Naive thymus-derived CD8-positive, alpha-beta T cell (primary cell): ENCODE measurements at places on chromosomes 6 and 20.

DNA sequence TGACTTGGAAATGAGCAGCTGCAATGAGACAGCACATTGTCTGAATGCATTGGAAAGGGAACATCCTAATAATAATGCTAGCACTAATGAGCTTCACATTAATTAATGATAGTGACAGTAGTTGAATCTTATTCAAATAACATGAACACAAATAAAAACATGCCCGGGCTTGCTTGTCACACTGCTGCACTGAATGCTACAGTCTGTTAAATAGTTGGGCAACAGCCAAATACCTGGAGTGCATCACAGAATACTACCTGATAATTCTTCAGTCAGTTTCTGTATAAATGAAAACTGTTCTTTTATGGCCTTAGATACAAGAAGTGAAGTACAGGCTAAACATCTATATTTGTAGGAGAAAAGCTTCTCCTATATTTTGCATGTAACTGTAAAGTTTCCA lies 458.7 kb downstream of the RNF144B start:
- DNase-seq = no peak
- H3K27ac ChIP-seq = no peak overlapping the region
- H3K4me3 ChIP-seq = no peak overlapping the region
- no peaks in the 10 kb centered on the region for H3K4me1 ChIP-seq

DNA sequence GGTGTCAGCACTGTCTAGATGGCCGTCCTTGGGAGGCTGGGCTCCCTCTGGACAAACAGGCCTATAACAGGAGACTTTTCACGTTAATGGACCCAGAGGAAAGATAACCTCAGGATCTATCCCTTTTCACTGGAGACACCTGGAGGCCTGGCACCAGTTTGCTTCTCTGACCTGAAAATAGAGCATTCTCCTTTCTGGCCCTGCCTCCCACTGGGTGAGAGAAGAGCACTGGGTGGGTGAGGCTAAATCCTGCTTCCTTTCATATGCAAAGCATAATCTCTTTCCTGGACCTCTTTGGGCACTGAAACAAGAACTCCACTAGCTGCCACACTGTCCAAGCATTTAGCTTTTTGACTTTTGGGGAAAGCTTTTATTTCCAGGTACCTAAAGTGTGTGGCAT lies 78.3 kb downstream of the FOXO3 start:
- peaks cover 4% of the 10 kb centered on the region for H3K36me3 ChIP-seq
- H3K4me3 ChIP-seq = no peak overlapping the region
- H3K4me1 ChIP-seq = peaks cover 49% of the 10 kb centered on the region
- no peak overlapping the region for H3K27ac ChIP-seq
- no peak for DNase-seq

- H3K4me3 ChIP-seq = no peak overlapping the region
- H3K36me3 ChIP-seq = no peaks in the 10 kb centered on the region
- no peak overlapping the region for H3K27ac ChIP-seq
- H3K27me3 ChIP-seq = no peaks in the 10 kb centered on the region
Observed at GRCh38 chr20:13025181-13025580, 16.4 kb downstream of the SPTLC3 start.

GRCh38 chr6:43129434-43130194 lies 41.5 kb upstream of the SRF start:
- H3K27ac ChIP-seq = no peak overlapping the region
- no peak overlapping the region for H3K4me3 ChIP-seq
- no peaks in the 10 kb centered on the region for H3K4me1 ChIP-seq
- no peak for DNase-seq
- peaks cover 1% of the 10 kb centered on the region for H3K27me3 ChIP-seq

DNA sequence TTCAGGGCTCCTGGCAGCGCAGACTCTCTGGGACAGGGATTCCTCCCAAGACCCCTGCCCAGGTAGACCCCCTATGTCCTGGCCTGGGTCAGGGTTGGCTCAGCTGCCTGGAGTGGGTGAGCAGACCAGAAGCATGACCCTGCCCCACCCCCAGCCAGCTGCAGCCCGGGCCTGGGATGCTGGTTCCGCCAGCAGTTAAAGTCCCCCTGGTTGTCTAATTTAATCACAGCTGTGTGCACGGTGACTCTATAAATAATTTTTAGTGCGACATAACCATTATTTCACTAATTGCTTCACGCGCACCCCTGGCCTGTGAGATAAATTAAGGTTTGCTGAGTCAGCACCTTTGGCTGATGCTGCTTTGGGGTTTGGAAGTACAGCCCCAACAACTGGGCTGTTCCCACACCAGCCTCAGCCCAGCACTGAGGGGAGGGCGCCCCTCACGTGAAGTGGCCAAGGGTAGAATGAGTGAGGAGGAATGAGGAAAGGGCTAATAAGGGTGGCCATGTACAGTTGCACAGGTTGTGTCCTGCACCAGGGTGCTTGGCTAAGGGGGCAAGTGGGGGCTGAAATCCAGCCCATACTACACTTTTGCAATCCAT lies 26.1 kb upstream of the CDH22 start:
- H3K27me3 ChIP-seq = peaks cover 26% of the 10 kb centered on the region
- no peaks in the 10 kb centered on the region for H3K4me1 ChIP-seq
- no peak overlapping the region for H3K4me3 ChIP-seq
- H3K36me3 ChIP-seq = no peaks in the 10 kb centered on the region
- no peak for DNase-seq

- H3K4me3 ChIP-seq = no peak overlapping the region
- no peak for DNase-seq
- no peak overlapping the region for H3K27ac ChIP-seq
- H3K27me3 ChIP-seq = no peaks in the 10 kb centered on the region
Observed at GRCh38 chr20:63686492-63687321, 9.7 kb upstream of the TNFRSF6B start.

DNA sequence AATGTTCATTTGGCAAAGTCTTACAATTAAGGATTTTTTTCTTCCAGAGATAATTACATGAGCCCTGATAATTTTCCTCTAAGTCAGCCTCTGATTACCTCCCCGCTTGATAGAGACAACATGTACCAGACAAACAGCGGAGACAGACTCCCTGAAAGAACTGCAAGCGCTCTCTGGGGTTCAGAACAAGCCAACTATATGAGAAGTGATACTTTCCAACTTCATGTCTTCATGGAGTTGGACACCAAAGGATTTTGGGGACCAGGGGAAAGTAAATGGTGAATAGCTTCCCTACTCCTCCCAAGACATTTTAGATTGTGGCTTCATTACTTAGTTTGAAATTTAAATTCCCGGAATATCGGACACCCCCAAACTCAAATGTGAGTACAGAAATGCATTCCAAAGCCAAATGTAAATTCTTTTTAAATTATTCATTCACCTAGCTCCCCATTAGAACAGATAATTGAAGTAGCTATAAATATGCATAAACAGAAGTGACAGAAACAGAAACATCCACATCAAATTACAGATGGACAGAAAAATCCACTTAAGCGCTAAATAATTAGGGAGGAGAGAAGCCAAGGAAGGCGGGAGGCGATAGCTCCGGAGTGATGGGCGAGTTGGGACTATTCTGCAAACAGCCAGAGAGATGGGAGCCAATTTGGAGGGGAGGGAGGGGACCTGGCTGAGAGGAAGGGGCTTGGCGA lies 129.7 kb upstream of the AKAP12 start:
- H3K36me3 ChIP-seq = no peaks in the 10 kb centered on the region
- H3K27me3 ChIP-seq = peaks cover 10% of the 10 kb centered on the region
- no peak overlapping the region for H3K27ac ChIP-seq

- DNase-seq = no peak
- no peaks in the 10 kb centered on the region for H3K27me3 ChIP-seq
- no peak overlapping the region for H3K27ac ChIP-seq
- no peak overlapping the region for H3K4me3 ChIP-seq
Observed at GRCh38 chr6:114523508-114523907, 180.7 kb upstream of the HS3ST5 start.

DNA sequence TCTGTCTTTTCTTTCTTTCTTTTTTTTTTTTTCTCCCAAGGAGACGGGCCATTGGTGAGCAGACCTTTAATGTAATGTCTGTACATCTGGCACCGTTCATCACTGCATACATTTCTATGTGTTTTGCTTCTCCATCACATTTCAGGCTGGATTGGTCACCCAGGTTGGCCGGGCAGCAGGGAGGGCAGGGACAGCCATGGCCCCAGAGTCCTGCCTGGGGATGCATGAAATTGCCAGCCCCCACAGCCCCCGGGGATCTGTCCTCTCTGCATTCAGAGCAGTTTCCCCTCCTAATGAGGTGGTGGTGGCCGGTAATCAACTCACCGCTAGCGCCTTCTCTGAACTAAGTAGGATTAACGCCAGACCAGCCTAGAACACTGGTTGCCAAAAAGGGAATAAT lies 50.4 kb downstream of the APCDD1L start:
- H3K4me1 ChIP-seq = no peaks in the 10 kb centered on the region
- no peaks in the 10 kb centered on the region for H3K27me3 ChIP-seq
- no peaks in the 10 kb centered on the region for H3K36me3 ChIP-seq
- H3K27ac ChIP-seq = no peak overlapping the region

DNA sequence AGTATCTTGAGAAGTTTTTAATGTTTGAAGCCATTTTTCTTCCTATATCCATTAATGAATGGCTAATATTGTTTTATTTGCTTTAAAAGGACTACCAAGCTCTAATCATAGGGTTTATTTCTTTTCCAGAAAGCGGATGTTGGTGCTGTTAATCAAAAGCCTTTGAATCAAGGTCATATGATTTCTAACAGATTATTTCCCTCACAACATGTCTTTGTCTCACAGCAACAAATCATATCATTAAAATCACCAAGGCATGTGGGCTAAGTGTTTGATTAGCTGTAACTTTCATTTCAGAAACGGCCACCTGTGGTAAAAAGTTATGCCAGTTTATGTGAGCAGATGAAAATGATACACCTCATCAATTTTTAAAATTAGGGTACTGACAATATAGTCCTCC lies 21.7 kb downstream of the TRAF3IP2 start:
- no peak overlapping the region for H3K4me3 ChIP-seq
- DNase-seq = no peak
- H3K36me3 ChIP-seq = peaks cover 1% of the 10 kb centered on the region
- no peak overlapping the region for H3K27ac ChIP-seq
- H3K27me3 ChIP-seq = no peaks in the 10 kb centered on the region

- no peak for DNase-seq
- no peak overlapping the region for H3K27ac ChIP-seq
- H3K4me1 ChIP-seq = no peaks in the 10 kb centered on the region
- no peak overlapping the region for H3K4me3 ChIP-seq
- H3K27me3 ChIP-seq = peaks cover 47% of the 10 kb centered on the region
- H3K36me3 ChIP-seq = no peaks in the 10 kb centered on the region
Observed at GRCh38 chr6:116016846-116017545, 43.7 kb downstream of the FRK start.

DNA sequence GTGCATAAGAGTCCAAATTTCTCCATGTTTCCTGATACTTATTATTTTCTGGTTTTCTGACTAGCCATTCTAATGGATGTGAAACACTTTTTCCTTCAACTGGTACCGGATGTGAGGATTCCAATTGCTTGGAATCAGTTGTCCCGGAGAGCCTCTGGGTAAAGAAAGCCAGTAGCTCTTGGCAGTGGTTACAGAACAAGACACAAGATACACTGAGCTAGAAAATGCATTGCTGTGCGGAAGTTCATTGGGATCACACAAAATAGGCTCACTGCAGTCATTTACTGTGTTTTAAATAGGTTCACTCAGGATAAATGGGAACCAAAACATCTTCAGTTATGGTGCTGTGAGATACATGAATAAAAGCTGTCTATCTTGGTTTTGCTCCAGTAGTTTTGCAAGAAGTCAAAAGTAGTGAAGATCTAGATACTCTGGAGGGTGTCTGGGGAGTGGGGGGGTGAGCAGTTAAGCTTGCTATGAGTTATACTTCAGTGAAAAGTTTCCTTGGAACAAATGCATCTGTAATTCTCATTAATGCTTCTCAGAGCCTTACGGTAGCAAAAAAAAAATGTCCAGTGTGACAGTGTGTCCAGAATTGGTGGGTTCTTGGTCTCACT lies 54.4 kb upstream of the RNF182 start:
- H3K36me3 ChIP-seq = peaks cover 5% of the 10 kb centered on the region
- no peak overlapping the region for H3K4me3 ChIP-seq
- no peak overlapping the region for H3K27ac ChIP-seq
- no peak for DNase-seq
- peaks cover 16% of the 10 kb centered on the region for H3K4me1 ChIP-seq

- no peak for DNase-seq
- H3K4me1 ChIP-seq = no peaks in the 10 kb centered on the region
- no peak overlapping the region for H3K27ac ChIP-seq
- H3K27me3 ChIP-seq = peaks cover 37% of the 10 kb centered on the region
- H3K36me3 ChIP-seq = no peaks in the 10 kb centered on the region
Observed at GRCh38 chr6:13979284-13980171, 54.8 kb downstream of the RNF182 start.

- H3K27me3 ChIP-seq = no peaks in the 10 kb centered on the region
- DNase-seq = no peak
- H3K4me1 ChIP-seq = no peaks in the 10 kb centered on the region
- no peak overlapping the region for H3K27ac ChIP-seq
- no peaks in the 10 kb centered on the region for H3K36me3 ChIP-seq
- no peak overlapping the region for H3K4me3 ChIP-seq
Observed at GRCh38 chr6:96066376-96066775, 50.6 kb downstream of the FUT9 start.

- peaks cover 6% of the 10 kb centered on the region for H3K4me1 ChIP-seq
- H3K27me3 ChIP-seq = no peaks in the 10 kb centered on the region
- H3K4me3 ChIP-seq = no peak overlapping the region
Observed at GRCh38 chr20:49539481-49540231, 28.3 kb downstream of the PTGIS start.

DNA sequence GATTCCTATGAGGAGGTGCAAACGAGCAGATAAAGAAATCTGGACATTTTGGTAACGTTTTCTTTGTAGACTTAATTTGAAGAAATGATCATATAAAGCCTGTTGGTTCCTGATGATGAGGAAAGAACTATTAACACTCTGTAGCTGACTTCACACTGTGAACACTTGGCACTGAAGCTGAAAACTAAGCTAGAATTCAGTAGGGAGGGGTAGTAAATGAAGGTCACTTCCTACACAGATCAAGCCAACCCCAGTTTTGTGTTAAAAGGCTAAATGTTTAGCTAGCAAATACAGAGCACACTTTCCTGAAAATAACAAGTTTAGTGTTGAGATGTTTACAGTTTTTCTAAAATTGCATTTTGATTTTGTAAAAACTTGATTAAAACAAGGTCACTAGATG lies 296.2 kb upstream of the PRDM1 start:
- peaks cover 7% of the 10 kb centered on the region for H3K27me3 ChIP-seq
- no peak for DNase-seq
- no peaks in the 10 kb centered on the region for H3K36me3 ChIP-seq
- no peak overlapping the region for H3K4me3 ChIP-seq

DNA sequence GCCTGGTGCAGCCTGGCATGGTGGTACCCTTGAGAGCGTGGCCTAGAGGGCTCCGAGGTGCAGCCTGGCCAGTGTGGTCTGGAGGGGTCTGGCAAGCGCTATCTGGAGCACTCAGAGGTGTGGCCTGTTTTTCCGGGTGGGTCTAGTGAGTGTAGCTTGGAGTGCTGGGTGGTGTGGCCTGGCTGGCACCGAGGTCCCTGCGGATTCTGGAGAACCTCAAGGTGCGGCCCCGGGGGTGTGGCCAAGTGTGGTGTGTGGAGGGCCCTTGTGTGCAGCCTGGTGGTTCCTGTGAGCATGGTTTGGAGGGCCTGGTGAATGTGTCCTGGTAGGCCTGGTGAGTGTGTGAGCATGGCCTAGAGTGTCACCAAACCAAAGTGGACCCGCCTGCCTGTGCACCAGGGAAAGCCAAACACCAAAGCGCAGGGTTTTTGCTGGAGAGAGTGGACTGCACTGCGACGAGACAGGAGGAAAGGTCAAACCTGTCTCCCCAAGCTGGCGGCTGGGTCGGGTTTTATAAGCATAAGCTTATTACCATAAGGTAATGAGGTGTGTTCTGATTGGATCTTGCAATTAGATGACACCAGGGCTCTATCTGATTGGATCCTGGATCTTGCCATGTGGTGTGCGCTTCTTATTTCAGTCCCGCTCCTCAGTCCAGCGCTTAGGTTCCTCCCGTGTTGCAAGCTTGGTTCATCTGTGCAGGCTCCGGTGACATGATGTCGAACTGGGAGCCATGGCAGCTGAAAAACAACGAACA lies 35.7 kb downstream of the IGF2R start:
- H3K4me1 ChIP-seq = peaks cover 65% of the 10 kb centered on the region
- peak overlapping the region; percentile 12 for H3K4me3 ChIP-seq
- no peak for DNase-seq
- no peak overlapping the region for H3K27ac ChIP-seq
- H3K27me3 ChIP-seq = no peaks in the 10 kb centered on the region
